AG04449 (cell line): ENCODE measurements at places on chromosomes 5 and 9.

- DNase-seq: no peak
Measured at GRCh38 chr9:17433526-17433925, 145.3 kb upstream of the SH3GL2 start.

- DNase-seq: no peak
Measured at GRCh38 chr5:149489605-149490037, 61.6 kb downstream of the CSNK1A1 start.

- no peak for DNase-seq
Measured at GRCh38 chr9:129999141-129999510, 43.9 kb downstream of the FNBP1 start.

DNA sequence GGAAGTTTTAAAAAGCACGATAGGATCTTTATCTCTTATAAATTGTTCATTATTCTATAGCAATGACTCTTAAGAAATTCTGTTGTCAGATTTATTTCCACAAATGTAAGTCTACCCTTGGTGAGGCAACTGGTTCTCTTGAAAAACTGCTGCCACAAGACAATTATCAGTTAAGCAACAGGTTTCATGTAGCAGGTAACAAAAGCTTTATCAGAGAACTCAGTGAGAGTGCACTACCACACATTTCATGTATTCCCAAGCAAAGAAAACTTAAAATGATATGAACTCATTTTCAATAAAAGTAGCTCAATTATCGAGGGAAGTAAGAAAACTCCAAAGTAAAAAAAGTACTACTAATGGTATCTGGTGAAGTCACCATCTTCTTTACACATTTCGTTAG lies 9.4 kb downstream of the NR6A1 start:
- DNase-seq: no peak

DNA sequence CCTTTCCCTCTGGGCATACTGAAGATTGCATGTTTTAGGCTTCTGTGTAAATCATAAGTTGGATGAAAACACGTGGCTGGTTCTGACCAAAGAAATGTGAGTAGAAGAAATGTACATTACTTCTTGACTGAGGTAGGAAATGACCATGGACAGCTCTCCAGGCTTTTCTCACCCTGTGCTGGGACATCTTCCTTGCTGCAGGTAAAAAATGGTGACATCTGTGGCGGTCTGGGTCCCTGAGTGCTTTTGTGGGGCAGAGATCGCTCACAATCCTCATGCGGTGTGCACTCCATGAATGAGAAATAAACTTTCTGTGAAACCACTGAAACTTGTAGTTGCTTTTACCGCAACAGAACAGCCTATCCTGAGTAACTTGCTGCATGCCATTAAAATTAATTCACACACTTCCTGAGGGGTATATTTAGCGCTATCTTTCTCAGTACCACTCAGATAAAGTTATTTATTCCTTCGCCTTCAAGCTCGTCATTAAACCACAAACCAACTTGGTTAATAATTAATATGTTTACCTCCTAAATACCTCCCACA lies 730.4 kb downstream of the EFNA5 start:
- no peak for DNase-seq

GRCh38 chr5:160835818-160836528 lies 16.0 kb downstream of the ATP10B start:
- DNase-seq: no peak

GRCh38 chr5:59146729-59147128 lies 563.9 kb downstream of the RAB3C start:
- no peak for DNase-seq

DNA sequence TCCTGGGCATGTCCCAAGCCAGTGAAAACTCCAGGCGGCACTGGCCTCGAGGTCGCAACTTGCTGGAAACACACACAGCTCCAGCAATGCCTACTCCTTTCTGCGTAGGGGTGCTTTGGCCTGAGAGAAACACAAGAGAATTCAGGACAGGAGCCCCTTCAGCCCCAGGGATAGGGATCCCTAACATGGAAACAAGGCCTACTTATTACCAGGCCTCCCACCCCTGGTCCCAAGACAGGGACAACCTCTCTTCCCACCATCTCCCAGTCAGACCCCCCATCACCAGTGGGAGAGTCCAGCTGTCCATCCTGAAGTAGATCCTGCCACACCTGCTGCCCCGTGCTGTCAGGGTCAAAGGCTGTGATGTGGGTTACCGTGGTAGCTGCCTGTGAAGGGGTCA lies 7.8 kb downstream of the CREB3 start:
- no peak for DNase-seq

DNA sequence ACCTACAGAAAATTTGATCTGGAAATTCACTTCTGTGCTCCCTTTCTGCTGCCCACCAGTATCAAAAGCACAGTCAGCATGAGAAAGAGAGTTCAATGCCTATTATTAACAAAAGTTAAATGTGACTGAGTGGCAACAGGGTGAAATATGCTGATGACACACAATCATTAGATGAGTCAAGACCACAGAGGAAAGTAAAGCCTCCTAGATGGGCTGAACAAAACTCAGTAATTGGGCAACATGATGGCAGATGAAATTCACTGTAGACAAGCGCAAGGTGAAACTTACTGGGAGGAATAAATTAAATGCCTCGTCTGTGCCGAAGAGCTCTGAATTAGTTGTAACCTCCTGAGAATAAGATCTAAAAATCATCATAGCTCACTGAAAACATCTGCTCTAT lies 752.8 kb downstream of the IRX1 start:
- DNase-seq: no peak

DNA sequence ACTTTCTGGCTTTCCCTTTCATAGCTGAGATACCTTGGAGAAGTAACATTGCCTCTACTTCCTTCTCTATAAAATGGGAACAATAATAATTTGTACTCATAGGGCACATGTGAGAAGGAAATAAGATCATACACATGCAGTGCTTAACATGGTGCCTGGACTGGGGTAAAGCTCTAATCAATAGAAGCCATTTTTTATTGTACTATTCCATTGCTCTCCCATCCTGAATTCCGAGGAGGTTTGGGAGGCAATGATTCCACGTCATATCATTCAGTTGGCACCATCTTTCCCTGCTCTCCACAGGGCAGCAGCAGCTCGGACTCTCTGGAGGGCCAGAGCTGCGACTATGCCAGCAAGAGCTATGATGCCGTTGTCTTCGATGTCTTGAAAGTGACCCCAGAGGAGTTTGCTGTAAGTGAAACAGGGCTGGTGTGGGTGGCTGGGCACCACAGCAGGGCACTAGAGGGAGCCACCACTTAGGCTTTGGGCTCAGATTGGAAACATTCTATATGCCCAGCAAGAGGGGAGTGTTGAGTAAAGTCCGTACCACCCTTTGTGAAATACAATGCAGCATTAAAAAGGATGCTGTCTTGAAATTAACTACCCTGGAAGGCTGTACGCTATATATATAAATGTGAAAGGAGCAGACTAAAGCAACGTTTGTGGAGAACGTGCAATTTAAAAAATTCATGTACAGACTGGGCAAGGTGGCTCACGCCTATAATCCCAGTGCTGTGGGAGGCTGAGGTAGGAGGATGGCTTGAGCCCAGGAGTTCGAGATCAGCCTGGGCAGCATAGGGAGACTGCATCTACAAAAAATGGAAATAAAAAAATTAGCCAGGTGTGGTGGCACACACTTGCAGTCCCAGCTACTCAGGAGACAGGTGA lies 51.2 kb downstream of the RALGPS1 start:
- no peak for DNase-seq

GRCh38 chr5:135538261-135538660 lies 2.5 kb upstream of the NEUROG1 start:
- DNase-seq: no peak

GRCh38 chr5:82849885-82850284 lies 227.3 kb downstream of the TMEM167A start:
- DNase-seq: no peak

DNA sequence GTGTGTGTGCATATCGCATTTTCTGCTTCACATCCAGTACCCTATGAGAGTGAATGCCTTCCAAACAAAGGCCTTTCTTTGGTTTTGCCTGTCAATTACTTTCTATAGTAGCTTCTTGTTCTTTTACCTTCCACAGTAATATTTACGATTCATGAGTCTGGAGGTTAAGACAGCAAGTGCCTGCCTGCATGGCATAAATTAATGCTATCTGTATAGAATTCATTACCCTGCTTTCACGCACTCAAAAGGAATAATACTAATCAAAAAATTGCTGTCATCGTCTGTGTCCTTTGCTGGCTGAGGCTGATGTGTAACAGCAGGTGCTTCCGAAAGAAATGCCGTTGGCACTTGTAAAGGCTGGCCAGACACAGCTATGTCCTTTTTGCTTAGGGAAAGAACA lies 1304.4 kb upstream of the CDH6 start:
- DNase-seq: no peak

DNA sequence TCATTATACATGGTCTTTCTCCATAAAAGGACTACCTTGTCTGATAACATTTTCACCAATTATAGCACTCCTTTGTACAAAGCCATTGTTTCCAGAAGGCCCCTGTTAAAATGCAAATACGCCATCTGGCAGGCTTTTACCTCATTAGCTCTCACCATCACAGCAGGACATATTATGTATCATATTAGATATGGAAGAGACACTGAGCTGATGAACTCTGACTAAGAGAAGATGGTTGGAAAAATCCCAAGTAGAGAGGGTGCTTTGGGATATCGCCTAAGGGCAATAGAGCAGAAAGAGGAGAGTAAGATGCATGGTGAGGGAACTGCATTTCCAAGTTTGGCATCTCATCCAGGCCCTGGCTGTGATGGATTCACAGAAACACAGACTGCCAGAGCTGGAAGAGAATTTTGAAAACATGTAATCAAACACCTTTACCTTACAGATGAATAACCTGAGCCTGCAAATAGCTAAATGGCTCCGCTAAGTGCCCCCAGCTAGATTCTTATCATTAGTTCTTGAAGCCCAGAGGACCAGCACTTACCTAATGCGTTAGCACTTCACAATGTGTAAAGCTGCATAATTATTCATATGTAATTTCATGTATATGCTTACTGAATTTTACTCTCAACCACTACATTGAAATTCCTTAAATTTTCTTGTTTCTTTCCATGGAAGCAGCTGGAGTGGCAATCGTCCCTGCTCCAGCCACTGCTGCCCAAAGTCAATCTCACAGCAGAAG lies 393.6 kb upstream of the IZUMO3 start:
- no peak for DNase-seq

DNA sequence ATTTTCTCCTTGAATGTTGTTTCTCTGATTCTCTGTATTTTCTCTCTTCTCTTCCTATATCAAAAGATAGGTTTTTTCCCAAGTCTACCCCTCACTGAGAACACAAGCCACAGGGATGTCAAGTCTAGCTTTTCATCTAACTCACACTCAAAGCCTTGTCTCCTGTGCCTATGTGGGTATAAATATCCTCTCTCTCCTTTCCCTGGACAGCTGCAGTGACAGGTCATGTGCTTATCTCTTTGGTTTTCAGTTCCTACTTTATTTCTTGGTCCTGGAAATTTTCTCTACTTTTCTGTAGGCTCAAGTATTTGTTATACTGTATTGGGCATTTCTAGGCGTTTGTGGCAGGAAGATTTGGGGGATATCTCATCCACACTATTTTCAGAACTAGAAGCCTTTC lies 182.4 kb upstream of the MVB12B start:
- no peak for DNase-seq

DNA sequence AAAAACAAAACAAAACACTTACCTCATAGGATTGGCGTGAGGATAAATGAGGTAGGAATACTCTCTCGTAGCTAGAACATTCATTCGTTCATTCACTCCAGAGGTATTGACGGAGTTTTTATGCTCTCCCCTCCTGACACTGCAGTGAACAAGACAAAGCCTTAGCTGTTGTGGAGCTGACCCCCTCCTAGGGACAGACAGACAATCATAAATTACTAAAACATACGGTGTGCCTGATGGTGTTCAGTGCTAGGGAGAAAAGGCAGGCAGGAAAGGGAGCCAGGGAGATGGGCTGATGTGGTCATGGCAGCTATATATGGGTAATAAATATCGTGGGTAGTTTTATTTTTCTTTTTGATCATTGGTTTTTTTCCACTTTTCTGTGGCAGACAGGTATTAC lies 5.7 kb upstream of the BRD3 start:
- no peak for DNase-seq

GRCh38 chr9:127734247-127734746 lies 797 bp downstream of the TOR2A start:
- no peak for DNase-seq

GRCh38 chr9:90915693-90916092 lies 114.1 kb downstream of the SYK start:
- DNase-seq: no peak

- DNase-seq: peak; percentile 38
Measured at GRCh38 chr5:31993165-31993961, 180.8 kb downstream of the GOLPH3 start.

GRCh38 chr5:171308453-171309275 lies at the start of gene TLX3:
Gene TLX3 (plus strand): TSS chr5:171309248. CDS start chr5:171309366, 118 bp downstream.
- no peak for DNase-seq

GRCh38 chr9:116686693-116687073 lies 422 bp upstream of the TRIM32 start:
- no peak for DNase-seq

- no peak for DNase-seq
Measured at GRCh38 chr5:168291964-168292785, 730 bp downstream of the WWC1 start.

DNA sequence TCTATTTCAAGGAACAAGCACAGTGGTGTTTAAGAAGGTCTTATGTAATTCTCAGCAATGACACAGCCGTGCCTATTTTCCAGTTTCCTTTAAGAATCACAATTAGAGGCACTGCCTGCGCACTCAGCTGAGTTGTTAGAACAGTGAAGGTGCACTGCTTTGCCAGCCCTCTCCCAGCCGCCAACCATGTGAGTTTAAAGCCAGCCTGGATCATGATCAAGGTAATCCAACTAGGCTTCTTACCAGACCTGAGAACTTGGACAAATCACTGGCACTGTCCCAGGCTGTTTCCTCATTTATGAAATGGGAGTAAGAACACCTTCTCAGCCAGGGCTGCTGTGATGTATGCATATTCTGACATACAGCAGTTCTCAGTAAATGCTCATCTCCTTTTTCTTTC lies 99.6 kb downstream of the ASTN2 start:
- DNase-seq: no peak

- DNase-seq: no peak
Measured at GRCh38 chr5:141570655-141571054, 48.1 kb downstream of the DIAPH1 start.

DNA sequence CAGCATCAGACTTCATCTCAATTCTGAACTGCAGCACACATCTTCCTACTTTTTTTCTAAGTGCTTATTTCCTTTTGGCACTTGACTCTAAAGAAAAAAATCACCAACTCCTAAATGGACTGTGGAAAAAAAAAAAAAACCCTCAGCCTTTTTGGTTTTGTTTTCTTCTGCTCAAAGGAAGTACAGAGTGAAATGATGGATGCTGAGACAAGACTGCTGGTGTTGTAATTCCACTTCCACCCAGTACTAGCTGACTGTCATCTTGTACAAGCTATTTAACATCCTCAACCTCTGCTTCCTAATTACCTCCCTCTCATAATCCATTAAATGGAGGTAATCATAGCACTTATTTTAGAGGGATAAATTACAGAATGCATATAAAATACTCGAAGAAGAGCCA lies 171.5 kb upstream of the GNA14 start:
- no peak for DNase-seq

- peak; percentile 34 for DNase-seq
Measured at GRCh38 chr5:77143998-77144836, 57.1 kb upstream of the ZBED3 start.
